HEK293T (cell line): ENCODE measurements at places on chromosomes 6 and 20.

DNA sequence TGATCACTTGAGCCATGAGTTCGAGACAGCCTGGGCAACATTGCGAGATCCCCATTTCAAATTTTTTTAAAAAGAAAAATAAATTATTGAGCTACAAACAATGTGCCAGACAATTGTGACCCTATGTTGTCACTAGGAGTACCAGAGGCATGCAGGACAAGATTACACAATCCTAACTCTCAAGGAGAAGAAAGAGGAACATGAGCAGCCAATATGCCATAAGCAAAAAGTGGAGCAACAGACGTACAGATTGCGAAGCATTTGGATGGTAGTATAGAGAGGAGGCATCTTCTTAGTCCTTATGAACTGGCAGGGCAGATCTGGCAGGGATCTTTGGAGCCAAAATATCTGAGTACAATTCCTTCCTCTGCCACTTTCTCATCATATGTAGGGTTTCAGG lies 156.4 kb downstream of the OR2B2 start:
- DNase-seq, result no peak

DNA sequence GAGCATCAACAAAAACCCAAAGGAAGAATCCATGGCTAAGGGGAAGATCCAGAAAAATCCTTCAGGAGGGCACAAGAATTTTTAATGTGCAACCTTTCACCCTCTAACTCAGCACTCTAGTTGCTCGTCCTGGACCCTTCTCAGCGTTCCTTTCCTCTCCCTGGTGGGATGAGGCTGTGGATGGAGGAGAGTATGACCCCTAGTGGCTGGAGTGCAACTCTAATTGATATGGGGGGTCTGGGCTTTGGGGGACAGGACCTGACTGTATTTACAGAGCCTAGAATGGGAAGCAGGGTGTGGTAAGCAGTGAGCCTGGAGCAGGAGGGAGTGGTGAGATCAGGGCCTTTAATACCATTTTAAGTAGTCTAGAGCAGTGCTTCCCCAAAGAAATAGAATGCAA lies 83.9 kb upstream of the CEP85L start:
- DNase-seq, result peak; percentile 42

GRCh38 chr6:85044361-85044760 lies 280.0 kb upstream of the TBX18 start:
- no peak for DNase-seq

GRCh38 chr6:35471836-35472345 lies 3.7 kb downstream of the RPL10A start:
- no peak for DNase-seq

DNA sequence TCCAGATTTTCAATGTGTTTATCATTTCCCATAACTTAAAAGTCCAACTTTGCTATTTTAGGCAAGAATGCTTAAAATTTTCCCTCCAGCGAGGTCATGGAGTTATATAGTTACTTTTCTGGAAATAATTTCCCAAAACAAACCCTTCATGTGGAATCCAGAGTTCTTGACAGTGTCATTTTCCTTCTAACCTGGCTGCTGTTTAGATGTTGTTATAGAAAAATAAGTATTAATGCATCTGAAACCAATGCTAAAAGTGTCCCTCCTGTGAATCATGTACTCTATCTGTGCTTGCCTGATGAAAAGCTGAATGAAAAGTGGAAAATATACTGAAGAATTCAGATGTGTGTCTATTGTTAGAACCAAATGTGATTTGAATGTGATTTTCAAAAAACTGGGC lies 245.3 kb upstream of the HSF2 start:
- no peak for DNase-seq

DNA sequence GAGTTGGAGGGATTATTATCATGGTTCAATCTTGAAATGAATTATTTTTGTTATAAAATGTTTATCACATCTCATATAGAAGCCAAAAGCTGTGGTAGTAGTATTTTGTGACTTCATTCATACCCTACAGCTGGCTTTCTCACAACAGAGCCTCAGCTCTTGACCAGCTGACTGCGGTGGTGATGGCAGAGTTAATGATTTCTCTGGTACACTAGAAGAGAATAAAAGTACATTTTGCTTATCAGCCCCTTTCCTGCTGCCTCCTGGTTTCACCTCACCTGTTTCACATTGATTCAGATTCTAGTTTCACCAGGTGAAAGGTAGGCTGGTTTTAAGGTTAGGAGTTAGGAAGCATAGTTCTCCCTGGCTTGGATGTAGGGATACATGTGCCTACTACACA lies 55.7 kb downstream of the AFG1L start:
- no peak for DNase-seq

DNA sequence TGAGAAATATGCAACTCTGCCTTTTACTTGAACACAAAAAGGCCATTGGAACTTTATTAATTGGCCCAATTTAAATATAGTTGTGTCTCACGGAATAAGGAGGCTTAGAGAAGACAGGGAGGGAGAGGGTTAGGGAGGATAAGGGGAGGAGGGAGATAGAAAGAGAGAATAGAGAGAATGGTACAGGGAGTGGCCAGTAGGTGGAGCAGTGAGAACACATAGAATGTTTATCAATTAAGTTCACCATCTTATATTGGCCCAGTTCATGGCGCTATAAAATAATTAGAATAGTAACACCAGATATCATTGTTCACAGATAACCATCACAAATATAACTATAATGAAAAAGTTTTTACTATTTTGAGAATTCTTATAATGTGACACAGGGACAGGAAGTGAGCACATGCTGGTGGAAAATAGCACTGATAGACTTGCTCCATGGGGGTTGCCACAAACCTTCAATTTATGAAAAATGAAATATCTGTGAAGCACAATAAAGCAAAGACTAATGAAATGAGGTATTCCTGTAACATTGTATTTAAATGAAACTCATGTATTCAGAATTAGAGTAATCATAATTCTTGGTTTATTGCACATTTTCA lies 374.1 kb upstream of the MANEA start:
- DNase-seq, result peak; percentile 30

DNA sequence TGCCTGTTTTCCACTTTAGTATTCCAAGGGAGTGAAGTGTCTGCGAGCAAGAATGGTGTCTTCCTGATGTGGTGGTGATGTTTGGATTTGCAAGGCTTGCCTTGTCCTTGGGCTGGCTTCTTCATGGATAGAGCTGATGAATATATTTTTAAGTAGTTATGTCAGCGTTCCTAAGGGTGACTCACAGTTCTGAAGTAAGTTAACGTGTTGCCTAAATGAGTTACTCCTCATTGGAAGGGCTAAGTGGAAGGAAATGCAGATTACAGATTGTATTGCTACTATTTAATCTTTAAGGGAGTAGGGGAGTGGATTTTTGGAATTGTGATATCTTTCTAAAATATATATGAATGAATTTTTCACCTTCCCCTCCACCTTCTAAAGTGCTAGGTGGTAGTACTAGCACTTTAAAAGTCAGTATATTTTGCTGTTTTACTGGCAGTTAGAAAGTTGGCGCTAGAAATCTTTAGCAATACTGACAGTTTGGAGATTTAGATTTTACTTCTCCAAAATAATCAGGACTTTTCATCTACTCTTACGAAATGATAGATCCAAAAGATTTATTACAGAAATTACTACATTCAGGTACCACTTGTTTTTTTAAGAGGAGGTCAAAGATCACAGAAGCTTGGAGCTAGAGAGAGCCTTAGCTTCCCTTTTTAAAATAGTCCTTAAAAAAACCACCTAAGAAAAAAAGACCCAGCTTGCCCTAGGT lies 197.4 kb downstream of the JARID2 start:
- no peak for DNase-seq

- DNase-seq, result no peak
Observed at GRCh38 chr6:25794784-25795183, 37.1 kb downstream of the SLC17A1 start.

- no peak for DNase-seq
Observed at GRCh38 chr6:150143516-150144293, 861 bp downstream of the PPP1R14C start.

DNA sequence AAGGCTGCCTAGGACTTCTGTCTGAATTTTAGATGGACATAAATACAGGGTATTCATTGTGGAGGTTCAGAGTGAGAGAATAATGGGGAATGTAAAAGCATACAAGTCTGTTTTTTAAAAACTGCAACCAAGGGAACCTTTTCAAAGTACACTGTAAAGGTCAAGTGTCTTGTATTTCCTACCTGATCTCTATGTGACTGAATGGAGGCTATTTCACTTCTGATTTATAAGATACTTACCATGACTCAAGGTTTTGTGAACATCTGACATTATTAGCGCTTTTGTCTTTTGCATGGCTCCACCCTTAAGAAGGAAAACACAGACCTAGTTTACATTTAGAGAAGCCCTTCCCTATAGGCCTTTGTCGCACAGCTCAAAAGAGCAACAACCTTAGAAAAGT lies 126.5 kb downstream of the ZFAND3 start:
- DNase-seq, result no peak

GRCh38 chr20:43508106-43508505 lies 609 bp downstream of the L3MBTL1 start:
- DNase-seq, result no peak

DNA sequence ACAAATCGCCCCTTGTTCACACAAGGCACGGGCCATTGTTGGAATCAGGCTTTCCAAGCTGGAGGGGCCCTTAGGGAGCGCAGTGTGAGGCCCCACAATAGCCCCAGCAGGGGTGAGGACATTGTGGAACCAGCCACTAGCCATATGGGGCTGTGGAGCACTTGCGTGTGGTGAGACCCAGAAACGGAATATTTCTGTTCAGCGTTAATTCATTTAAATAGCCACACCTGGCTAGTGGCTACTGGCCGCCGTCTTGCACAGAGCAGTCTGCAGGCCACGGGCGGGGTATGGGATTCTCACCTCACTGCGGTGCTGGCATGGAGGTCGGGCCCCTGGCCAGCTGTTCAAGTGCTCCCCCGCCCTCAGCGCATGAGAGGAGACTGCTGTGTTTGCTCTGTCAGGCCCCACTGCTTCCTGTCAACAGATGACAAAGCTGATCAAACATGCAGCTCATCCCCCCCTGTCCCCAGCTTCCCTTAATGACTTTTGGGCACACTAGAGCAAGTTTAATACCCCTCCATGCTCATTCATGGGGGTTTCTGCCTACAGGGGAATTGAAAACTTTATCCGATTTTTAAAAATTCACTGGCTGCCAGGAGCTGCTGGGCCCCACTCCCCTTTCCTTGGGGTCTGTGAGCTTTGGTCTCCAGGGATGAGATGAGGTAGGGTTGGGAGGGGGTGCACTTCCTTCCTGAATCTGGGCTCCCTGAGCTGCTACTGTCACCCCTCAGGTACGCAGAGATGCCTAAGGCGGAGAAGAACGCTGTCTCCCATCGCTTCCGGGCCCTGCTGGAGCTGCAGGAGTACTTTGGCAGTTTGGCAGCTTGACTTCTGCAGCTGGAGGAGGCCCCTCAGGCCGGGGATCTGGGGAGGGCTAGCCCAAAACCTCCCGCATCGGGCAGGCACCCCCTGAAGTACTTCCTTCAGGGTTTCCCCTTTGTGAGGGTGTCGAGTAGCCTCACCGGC lies 13.6 kb downstream of the ITPA start:
- DNase-seq, result no peak

DNA sequence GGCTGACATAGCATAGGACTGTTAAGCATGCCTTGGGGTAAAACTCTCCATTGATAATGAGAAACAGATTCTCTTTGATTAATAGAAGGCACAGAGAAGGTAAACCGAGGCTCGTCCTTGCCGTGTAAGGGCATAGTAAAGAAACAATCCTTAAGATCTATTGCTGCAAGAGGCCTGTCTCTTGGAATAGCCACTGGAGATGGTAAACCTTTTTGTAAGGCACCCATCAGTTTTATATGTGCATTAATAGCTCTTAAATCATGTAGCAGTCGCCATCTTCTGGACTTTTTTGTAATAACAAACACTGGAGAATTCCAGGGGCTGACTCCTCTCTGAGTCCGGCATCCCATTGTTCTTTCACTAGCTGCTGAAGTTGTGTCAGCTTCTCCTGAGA lies 8.4 kb upstream of the ABHD12 start:
- DNase-seq, result peak; percentile 53

- DNase-seq, result no peak
Observed at GRCh38 chr6:44442236-44442635, 54.7 kb downstream of the CDC5L start.

GRCh38 chr20:57593134-57593886 lies 26.9 kb downstream of the ZBP1 start:
- no peak for DNase-seq

DNA sequence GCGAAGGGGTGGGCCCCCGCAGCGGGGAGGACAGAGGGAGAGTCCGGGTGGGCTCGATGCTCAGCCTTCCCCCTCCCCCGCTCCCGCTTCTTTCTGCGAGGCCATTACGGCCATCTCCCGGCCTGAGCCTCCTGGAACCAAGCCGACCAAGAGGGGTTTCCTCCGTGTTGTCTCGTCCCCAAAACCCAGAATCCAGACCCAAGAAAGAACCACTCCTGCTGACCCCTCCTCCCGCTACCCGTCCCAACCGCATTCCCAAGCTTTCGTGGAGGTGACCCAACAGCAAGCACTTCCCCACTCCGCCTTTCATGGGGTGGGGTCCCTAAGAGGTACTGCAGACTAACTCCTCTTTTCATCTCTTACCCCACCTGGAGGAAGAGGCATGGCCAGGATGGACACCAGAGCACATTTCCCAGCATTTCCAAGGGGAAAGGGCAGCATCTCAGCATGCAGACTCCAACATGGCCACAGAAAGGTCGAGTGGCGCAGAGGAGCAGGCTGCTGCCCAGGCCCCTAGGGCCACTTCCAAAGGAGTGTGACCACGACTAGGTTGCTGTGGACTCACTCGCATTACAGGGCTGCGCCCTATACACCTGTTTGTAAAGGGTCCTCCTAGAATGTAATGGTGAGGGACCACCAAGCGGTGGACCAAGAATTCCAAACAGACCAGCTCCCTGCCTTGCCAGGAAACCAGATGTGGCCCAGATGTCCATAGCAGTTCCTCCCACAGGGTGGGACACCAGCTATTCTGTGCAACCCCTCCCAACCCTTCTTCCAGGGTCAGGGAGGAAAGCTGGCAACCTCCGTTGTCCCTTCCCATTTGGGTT lies 53.4 kb downstream of the MRPL14 start:
- DNase-seq, result no peak

DNA sequence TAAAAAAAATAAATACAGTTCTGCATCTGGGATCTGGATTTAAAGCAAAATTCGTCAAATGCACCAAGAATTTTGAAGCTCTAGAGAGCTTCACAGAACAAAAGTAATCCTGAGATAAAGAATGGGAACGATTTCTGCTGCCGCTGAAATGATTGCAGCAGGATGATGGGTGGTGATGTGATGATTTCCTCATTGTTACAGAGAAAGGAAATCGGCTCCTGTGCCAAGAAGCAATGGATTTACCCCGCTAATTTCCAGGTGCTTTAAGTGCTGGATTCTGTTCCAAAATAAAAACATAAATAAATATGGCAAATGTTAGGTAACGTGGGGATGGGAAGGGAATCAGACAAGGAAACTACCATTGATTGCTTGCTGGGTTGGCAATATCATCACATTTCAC lies 1067.9 kb upstream of the MAP3K7 start:
- DNase-seq, result no peak

DNA sequence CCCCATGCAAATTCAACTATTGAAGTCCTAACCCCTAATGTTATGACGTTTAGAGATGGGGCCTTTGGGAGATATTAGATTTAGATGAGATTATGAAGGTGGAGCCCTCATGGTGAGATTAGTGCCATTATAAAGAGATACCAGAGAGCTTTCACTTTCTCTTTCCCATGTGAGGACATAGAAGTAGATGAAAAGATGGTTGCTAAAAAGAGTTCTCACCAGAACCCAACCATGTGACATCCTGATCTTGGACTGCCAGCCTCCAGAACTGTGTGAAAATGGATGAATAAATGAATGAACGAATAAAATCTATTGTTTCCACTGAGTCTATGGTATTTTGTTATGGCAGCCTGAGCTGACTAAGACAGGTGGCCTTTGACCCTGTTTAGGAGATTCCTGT lies 50.6 kb upstream of the FBXO30 start:
- DNase-seq, result no peak
